C1 segment of cervical spinal cord (tissue), 14 donors: ENCODE measurements at places on chromosomes 11 and 22.

- no peak for DNase-seq
Measured at GRCh38 chr11:16317712-16318111, 38.6 kb downstream of the SOX6 start.

DNA sequence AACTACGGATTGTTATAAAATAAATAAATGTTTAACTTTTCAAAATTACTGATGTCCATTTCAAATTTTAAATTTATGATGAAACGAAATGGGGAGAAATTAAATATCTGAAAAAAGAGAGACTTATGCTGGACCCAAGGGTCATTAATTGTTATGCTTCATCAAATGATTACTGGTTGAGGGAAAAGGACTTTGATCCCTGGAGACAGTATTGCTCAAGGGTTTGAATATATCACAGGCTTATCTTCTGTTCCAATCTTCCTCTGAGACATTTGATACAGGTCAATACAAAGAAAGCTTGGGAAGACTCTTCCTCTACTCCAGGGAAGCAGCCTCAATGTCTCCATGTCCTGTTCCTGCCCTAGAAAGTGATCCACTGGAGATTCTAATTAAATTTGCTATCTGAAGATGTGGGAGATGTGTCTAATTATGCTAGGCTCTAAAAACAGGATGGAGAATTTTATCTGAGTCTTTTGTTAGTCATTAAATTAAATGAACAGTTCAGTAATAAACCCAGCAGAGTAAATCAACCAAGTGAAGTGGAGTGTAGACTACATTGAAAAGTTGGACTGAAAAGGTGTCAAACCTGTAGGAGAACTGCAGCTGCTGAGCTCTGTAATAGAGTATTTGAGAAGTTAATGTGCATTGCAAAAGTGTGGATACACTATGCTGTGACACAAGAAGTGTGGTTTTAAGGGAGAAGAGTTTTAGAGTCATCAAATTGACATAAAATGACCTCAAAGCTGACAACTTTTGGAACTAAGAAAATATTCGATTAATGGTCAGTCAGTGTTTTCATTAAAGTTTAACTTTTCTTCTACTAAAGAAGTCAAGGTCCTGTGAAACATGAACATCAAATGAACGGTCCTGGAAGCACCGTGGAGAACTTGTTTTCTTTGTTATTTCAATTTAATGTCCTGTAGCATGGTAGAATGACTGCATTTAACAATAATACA lies 623.7 kb upstream of the CCDC90B start:
- no peak for DNase-seq

DNA sequence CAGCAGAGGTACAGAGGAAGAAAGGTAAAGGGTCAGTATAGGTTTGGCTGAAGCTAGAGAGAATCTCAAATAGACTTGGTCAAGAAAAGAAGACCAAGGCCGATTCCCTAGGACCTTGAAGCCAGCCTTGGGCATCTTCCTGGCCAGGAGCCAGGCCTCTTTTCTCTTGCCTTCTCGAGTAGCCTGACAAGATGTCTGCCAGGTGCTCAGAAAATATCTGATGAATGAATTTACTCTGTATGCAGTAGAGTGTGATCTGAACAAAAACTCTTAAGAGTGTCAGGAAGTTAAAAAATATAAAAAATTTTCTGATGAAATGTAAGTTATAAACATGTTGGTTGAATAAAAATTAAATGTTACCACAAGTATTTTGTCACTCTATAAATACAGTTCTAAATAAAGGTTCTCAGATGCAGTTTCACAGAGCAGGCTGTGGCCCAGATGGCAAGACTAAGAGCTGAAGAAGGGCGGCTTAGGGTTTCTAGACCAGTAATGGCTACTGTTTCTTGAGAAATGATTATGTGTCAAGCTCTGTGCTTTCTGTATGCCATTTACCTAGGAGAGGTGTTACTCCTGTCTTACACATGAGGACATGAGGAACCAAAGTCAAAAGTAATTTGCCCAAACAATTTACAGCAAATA lies 98.1 kb downstream of the ATXN10 start:
- DNase-seq = no peak

- no peak for DNase-seq
Measured at GRCh38 chr11:456533-456932, 6.5 kb downstream of the PTDSS2 start.

- no peak for DNase-seq
Measured at GRCh38 chr11:104106136-104106754, 57.7 kb downstream of the PDGFD start.

DNA sequence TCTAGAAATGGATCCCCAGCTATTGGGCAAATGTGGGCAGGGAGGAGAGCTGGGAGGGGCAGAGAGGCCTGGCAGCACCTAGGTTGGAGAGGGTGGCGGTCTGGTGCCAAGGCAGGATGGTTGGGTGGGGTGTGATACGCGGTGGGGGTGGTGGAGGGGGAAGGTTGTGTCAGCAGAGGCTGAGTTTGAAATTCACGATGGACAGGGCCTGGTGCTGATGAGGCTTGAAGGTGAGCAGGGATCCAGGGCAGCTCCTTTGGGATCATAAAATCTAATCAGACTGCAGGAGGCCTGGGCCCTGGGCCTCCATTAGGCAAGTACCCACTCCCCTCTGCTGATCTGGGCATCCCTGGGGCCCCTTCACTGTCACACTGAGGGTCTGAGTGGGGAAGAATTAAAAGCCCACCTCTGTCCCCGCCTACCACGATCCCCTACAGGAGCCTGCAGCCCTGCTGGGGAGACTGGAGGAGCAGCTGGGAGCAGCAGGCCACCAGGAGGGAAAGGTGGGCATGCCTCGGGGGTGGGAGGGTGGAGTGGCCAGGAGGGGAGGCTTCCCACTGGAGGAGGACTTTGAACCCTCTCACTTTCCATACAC lies 24.0 kb downstream of the IGLL1 start:
- DNase-seq = no peak
